Stimulated activated CD4-positive, alpha-beta T cell treated with anti-CD3 and anti-CD28 coated beads, Interleukin-1b, Interleukin-23, amount 100 ng/mL, for 1 hour (primary cell): ENCODE measurements at places on chromosomes 5 and 9.
A peak's percentile ranks its signal among the peaks of the same experiment; 100 is the strongest.

GRCh38 chr5:143619040-143619439 is 192.9 kb upstream of the HMHB1 start:
- DNase-seq, result no peak

GRCh38 chr5:149453618-149454415 is 74.7 kb upstream of the IL17B start:
- DNase-seq, result no peak

- no peak for DNase-seq
Measured at GRCh38 chr5:122921826-122922225, 76.4 kb downstream of the SNX24 start.

GRCh38 chr5:154296525-154297159 is 106.1 kb downstream of the GALNT10 start:
- no peak for DNase-seq

GRCh38 chr9:114823441-114823840 is 17.6 kb upstream of the TNFSF15 start:
- no peak for DNase-seq

DNA sequence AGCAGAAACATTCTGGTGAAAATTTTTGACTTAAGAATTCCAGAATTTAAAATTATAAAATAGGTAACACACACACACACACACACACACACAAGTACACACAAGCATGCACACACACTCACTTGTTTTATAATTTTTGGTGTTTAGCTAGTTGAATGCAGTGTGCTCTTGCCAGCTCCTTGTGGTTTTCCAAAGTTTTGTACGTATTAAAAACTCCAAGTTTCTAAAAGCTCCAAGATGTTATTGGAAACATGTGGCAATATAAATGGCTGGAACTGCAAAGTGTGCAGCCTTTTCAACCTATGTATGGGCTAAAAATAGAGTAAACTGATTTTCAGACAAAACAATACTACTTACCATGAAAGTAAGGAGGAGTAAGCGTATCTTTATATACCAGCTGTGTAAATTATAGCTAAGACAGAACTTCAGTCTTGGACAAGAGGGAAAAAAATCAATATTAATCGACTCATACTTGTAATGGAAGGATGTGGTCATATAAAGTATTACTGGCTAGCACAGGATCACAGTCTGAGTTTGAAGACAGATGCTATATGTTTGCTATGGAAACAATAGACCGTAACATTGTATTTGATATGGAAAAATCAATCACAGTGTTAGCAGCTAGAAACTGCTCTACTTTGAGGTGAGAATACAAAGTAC is 727.1 kb upstream of the GRAMD2B start:
- DNase-seq, result no peak

- DNase-seq, result no peak
Measured at GRCh38 chr9:134698111-134698510, 56.5 kb downstream of the COL5A1 start.

DNA sequence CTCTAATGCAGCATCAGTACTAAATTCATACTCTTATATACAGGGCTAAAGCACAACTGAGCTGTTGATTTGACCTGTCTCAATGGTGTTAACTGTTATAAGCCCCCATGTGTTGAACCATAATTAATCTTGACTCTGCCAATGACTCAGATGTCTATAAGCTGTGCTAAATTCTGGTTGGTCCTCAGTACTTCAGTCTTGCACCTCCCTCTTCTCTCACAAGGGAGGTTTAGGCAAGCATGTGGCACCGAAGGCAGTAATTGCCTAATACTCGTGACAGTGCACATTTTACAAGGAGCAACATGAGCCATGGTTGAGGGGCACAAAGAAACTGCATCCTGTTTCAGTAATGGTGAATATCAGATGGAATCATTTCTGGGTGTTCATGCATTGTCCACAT is 255.9 kb downstream of the TRPM3 start:
- no peak for DNase-seq

DNA sequence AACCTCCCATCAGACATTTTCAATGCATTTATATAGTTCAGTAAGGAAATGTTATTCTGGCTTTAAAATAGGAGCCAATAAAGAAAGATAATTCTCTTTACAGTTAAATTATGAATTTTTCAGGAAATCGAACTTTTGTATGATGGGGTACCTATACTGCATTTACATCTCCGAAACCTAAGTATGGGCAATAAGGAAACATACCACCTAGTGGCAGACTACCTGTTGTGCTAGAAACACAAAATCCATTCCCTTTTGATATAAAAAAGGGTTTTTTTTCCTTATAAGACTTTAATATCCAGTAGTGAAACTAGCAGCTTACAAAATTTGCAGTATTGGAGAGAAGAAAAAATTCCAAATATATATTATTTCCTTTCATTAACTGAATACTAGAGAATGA is 21.3 kb upstream of the VLDLR start:
- no peak for DNase-seq

GRCh38 chr5:149808264-149808982 is 78.3 kb downstream of the PPARGC1B start:
- DNase-seq, result no peak

GRCh38 chr5:174111287-174111973 is 65.9 kb downstream of the NSG2 start:
- no peak for DNase-seq

- no peak for DNase-seq
Measured at GRCh38 chr5:37735649-37736347, 104.0 kb downstream of the GDNF start.

DNA sequence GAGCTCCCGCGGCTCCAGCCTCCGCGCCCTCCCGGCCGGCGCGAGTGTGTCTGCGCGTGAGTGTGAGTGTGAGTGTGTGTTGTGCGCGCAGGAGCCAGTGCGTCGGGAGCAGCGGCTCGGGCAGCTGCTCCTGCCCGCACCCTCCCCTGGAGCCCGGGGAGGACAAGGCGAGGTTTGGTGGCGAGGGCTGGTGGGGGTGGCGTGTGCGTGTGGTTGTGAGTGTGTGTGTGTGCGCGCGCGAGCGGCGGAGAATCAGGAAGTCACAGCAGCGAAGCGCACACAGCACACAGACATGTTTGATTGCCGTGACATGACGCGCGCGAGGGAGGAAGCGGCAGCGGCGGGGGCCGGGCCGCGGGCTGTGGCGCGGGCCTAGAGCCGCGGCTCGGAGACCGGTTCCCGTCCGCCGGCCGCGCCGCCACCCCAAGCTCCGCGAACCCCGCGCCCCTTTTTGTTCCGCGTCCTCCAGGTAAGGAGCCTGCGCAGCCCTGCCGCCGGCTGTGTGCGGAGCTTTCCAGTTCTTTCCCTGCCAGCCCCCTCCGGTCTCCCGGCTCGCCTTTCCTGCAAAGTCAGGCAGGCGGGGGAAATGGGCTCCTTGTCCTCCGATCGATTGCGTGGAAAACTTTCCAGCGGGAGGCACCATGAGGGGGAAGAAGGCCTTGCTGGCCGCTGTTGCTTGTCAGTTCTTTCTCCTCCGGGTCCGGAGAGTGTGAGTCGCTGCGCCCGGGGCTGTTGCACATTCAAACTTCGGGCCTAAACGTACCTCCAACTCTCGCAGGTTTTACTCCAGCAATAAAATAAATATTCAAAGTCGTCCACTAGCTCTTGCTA is 2.4 kb downstream of the SMARCA2 start:
- DNase-seq, result peak; percentile 50

DNA sequence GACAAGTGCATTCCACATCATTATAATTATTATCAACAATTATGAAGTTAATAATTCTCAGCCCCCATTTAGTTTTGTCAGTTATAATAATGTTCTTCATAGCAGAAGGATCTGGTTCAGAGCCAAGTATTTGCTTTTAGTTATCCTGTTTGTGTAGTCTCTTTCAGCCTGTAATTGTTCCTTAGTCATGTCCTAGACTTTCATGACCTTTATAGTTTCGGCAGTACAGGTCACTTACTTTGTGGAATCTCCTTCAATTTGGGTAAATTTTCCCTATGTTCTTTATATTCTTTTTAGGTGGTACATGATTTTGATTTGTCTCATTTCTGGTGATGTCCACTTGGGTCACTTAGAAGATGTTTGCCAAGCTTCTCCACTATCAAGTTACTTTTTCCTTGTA is 34.3 kb downstream of the UBE2R2 start:
- no peak for DNase-seq

- DNase-seq, result no peak
Measured at GRCh38 chr9:110531776-110532175, 47.8 kb downstream of the SVEP1 start.

- DNase-seq, result no peak
Measured at GRCh38 chr9:105828596-105829213, 134.4 kb downstream of the TMEM38B start.

DNA sequence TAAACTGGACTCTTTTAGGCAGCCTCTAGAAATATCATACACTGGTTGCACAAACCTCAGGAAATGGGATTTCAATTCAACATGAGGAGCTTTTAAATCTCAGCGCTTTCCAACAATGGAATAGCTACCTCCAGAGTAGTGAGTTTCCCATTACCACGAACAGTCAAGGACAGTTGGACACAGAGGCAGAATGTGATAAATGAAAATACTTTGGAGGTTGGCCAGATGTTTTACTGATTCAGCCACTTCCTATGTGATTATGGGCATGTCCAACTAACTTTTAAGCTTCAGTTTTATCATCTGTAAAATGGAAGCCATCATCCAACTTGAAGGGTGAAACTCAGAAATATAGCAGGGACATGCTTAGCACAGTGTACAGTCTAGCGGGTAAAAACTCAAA is 2.1 kb downstream of the FBXW2 start:
- no peak for DNase-seq

GRCh38 chr9:76810377-76810957 is 46.2 kb downstream of the PCA3 start:
- DNase-seq, result no peak

- no peak for DNase-seq
Measured at GRCh38 chr9:35611230-35611797, 6.3 kb downstream of the TESK1 start.

GRCh38 chr5:135508496-135509005 is 27.2 kb downstream of the NEUROG1 start:
- DNase-seq, result no peak

- peak; percentile 11 for DNase-seq
Measured at GRCh38 chr9:114930056-114930812, at the start of gene TNFSF8. Gene TNFSF8, minus strand, starts transcription at chr9:114930591. Its CDS starts 288 bp downstream, at chr9:114930303.

DNA sequence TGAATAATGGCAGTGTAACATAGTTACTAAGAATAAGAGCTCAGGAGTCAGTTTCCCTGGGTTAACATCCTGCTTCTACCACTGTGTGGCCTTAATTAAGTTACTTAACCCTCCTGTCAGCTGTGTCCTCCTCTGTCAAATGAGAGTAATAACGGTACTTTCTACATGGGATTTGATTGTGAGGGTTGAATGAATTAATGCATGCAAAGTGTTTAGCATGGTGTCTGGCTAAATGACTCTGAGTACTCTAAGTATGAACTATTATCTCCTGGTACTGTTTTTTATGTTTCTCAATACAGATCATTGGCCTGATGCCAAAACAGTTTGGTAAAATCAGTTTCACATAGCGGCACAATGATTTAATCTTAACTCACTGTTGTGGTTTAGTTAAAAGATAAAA is 19.6 kb downstream of the ZNF131 start:
- no peak for DNase-seq

GRCh38 chr5:109898269-109899162 is 208.8 kb downstream of the MAN2A1 start:
- no peak for DNase-seq

DNA sequence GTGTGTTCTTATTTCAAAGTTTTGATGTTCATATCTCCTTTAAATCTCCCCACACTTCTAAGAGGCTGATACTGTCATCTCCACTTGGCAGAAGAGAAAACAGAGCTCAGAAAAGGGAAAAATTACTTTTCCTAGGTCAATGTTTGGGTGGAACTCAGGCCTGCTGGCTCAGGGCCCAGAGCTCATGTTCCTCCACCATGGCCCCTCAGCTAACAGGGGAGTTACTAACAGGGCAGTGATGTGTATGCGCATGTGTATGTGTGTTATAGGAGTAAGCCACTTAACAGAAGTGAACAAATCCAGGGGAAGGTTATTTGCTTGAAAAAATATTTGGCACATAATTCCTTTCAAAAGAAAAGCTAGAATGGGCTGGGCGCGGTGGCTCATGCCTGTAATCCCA is 2.5 kb downstream of the C1QTNF2 start:
- DNase-seq, result no peak

- no peak for DNase-seq
Measured at GRCh38 chr9:88590558-88591146, 55.7 kb downstream of the NXNL2 start.

- DNase-seq, result no peak
Measured at GRCh38 chr9:71984403-71984802, 73.0 kb downstream of the C9orf85 start.

DNA sequence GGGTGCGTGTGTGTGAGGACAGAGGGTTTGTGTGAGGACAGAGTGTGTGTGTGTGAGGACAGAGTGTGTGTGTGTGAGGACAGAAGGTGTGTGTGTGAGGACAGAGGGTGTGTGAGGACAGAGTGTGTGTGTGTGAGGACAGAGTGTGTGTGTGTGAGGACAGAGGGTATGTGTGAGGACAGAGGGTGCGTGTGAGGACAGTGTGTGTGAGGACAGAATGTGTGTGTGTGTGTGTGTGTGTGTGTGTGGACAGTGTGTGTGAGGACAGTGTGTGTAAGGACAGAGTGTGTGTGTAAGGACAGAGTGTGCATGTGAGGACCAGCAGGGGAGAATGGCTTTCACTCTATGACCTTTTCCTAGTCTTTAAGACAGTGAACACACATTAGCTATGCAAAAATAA is 63.1 kb upstream of the UBAC1 start:
- no peak for DNase-seq

DNA sequence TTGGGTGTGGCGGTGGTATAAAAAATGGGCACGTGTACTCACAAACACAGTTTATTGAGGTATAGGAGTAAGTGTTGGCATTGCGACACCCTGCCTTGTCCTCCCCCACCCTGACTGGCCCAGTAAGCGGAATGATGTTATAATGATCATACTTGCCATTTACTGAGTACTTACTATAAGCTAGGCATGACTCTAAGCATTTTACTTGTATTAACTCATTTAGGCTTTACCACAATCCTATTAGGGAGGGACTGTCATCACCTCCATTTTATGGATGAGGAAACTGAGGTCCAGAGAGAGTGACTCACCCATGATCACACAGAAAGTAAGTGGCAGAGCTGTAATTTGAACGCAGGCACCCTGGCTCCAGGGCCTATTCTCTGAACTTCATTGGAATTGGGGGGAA is 2.3 kb downstream of the SMIM3 start:
- no peak for DNase-seq

- DNase-seq, result no peak
Measured at GRCh38 chr5:179819296-179820126, 1.2 kb upstream of the SQSTM1 start.

DNA sequence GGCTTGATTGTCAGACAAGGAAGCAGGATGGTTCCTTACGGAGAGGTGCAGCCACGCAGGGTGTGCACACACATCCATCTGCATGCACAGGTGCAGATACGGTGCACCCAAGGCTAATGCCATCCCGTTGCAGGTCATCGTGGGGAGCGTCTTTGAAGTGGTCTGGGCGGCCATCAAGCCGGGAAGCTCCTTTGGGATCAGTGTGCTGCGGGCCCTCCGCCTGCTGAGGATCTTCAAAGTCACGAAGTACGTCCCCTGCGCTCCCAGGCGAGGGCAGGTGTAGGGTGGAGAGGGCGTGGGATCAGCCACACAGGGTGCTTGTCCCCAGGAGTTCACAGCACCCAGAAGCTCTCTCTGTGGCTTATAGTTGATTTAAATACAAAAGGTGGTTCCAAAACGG is 106.4 kb downstream of the CACNA1B start:
- no peak for DNase-seq

- no peak for DNase-seq
Measured at GRCh38 chr9:128713941-128714573, 9.9 kb downstream of the ZDHHC12 start.
